Fibroblast of villous mesenchyme (primary cell): ENCODE measurements at places on chromosomes 3 and 15.
A peak's percentile ranks its signal among the peaks of the same experiment; 100 is the strongest.

GRCh38 chr3:126973814-126974213 lies 9.1 kb upstream of the PLXNA1 start:
- DNase-seq, result no peak

- no peak for DNase-seq
Measured at GRCh38 chr3:155218462-155218861, 75.0 kb downstream of the STRIT1 start.

DNA sequence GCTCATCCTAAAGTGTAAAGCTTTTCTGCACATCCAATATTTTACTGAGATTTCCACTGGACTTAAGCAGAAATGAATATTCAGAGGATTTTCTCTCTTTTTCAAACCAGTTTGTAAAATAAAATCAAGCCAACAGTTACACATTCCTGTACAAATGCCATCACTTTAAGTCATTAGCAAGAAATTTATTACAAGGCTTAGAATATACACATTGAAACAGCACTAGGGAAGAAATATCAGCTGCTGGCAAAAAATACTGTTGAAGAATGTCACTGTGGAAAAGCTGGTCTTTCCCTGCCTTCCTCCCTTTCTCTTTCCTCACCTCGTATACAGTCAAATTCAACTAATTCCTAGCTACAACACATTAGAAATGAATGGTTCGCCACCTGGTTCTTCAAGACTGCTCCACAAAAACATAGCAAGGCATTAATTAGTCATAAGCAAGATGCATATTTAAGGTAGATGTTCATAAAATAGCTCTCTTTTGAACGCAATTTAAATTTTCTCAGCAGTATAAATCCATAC lies 21.3 kb downstream of the PLOD2 start:
- DNase-seq, result no peak

DNA sequence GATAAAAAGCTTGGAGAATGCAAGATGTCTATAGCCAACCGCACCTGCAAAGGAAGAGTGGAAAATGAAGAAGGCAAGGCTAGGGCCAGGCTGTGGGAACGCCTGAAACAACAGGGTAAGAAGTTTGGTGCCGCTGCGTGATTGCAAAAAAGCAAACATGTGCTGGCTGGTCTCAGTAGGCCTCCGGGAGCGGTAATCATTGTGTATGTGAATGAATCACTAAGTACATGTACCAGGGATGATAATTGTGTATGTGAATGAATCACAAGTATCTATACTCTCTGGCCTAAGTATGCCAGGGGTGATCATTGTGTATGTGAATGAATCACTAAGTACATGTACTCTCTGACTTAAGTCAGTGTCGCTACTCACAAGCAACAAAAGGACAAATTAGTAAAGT lies 40.3 kb upstream of the PARL start:
- no peak for DNase-seq

DNA sequence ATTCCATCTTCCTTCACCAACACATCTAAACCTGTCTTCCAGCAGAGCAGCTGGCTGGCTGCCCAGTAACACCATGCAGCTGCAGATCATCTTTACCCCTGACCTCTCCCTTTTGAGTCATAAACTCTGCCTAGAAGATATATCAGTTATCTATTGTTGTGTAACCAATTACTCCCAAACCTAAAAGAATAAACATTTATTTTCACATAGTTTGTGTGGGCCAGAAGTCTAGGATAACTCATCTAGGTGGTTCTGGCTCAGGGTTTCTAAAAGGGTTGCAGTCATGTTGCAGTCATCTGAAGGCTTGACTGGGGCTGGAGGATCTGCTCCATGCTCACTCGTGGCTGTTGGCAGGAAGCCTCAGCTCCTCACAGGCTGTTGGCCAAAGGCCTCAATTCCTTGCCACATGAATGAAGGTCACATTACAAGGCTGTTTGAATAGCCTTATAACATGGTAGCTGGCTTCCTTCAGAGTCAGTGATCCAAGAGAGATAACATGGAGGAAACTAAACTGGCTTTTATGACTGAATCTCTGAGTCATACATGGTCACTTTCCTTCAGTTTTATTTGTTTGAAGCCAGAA lies 92.8 kb downstream of the GOLIM4 start:
- peak; percentile 67 for DNase-seq

GRCh38 chr15:98866511-98866910 lies 141.1 kb downstream of the PGPEP1L start:
- DNase-seq, result peak; percentile 96

DNA sequence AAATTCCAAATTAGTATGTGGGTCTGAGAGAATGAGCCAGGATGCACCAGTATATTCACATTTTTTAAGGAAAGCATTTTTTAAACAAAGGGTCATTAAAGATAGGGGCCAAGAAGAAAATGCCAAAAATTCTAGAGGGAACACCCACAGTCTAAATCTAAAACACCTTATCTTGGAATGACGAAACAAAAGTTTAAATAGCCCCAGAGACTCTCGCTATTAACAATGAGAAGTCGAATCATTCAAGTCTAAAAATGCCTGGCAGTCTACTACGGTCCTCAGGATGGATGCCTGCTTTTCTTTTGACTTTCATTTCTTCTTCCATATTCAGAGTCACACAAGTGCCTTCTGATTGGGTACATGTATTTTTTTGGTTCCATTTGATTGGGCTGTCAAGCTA lies 66.3 kb downstream of the SSUH2 start:
- DNase-seq, result no peak

DNA sequence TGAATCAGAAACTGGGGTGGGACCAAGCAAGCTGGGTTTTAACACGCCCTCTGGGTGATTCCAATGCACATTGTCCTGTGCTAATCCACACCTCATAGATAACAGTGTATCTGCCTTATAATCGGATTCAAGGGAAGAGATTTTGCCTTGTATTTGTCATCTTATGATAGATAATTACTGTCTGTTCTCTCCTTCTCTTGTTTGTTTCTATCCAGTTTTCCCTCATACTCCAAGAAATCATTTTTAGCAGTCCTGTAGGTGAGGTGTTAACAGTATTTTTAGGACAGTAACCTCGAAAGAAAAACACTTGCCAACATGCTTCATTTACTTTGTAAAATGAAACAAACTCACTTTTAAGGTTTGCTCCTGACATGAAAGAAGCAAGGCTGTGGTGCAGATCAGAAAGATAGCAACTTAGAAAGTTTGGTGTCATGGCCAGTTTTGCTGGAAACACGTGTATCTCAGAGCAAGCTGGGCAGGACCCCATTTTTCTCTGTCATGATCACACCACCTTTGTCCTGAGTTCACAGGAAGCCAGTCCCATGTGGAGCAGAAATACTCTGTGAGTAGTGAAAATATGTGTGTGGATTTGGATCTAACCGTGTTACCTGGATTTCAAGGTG lies 72.6 kb downstream of the TRAK1 start:
- DNase-seq, result no peak

DNA sequence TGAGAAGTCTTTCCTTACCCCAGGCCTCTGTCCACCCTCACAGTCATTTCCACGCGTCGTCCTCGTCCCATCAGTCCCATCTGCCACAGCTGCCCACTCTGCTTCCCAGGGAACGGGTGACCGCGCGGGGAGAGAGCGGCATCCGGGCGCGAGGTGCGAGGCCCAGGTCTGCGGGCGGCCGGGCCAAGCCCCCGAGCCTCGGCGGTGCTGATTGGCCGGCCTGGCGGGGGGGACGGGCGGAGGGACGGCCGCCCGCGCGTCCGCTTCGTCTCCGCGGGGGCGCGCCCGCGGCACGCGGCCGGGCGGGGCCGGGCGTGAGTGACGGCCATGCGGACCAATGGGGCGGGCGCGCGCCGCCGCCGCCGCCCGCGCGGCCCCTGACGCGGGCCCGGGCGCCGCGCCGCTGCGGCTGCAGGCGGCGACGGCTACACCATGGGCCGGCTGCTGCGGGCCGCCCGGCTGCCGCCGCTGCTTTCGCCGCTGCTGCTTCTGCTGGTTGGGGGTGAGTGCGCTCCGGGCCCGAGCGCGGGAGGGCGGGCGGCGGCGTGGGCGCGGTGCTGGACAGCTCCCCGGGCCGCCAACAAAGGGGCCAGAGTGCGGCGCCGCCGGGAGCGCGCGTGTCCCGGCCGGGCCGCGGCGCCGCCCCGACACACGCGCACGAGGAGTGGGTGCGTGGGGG lies at the start of gene PODXL2:
Gene PODXL2, plus strand, starts transcription at position 398 of the 679 bp plus-strand sequence. Its CDS starts 35 bp downstream, at position 433.
- DNase-seq, result peak; percentile 69

GRCh38 chr3:13878281-13879101 lies 1.4 kb downstream of the WNT7A start:
- DNase-seq, result no peak
